ENCODE measurements at places on chromosomes 7 and 10.

DNA sequence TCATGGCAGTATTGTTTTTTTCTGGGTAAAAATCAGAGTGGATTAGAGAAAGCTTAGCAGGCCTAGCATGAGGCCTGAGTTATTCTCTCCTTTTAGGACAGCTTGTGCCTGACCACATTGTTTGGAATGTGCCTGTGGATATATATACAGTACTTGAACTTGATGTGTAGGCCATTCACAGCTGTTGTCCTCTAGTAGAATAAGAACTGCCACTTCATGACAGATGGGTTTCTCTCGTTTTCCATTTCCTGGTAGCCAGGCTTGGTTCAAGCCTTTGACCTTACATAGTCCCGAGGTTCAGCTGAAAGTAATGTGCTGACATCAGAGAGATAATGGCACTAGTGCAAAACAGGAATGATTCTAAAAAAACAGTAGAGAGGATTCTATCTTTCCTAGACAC, 473.9 kb downstream of the AUTS2 start:
- DNase-seq: no peak

DNA sequence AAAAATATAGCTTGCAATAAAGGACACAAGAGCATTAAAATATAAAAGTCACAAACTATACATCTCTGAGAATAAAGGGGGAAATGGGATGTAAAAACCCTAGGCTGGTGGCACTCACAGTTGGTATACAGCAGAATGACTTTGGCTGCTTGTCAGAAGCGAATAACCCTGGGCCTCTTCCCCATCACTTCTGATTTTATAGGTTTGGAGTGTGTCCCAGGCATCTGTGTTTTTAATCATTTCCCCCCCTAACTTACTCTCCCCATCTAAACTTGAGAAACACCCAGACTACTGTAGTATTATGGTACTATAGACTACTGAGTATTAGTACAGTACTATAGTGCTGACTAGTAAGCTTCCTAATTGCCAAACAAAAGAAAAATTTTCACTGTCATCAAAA, 1.8 kb upstream of the RPA3 start:
- no peak for DNase-seq

DNA sequence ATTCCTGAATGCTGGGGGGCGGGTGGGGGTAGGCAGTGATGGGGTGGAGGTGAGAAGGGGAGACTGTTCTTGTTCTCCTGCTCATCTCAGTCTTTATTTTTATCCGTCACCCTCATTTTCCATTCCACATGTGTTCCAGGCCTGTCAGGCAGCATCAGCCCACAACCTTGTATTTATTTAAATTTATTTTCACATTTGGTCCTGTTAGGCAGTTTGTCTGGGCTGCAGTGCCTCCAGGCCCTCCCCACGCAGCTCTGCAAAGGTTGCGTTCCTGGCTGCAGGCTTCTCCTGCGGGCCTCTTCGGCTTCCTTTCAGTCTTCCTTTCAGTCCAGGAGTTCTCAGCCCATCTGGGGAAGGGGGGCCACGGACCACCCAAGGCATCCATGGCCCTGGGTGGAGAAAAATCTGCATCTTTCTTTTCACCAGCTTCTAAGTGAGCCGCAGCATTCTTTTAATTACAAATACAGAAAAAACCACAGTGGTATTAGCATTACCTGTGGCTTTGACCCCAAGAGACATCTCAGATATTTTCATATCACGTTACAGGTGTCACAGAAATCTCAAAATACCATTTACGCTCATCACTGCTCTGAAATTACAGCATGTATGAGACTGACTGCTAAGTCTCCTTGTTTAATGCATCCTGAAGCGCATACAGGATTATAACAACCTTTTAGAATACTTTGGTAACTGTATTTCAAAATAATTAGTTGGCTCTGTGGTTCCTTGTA, 94.0 kb downstream of the C10orf105 start:
- no peak for DNase-seq

- no peak for DNase-seq
These were observed 33.8 kb downstream of the TPST1 start for GRCh38 chr7:66238773-66239466.

GRCh38 chr7:35463176-35463700, 209.3 kb upstream of the TBX20 start:
- no peak for DNase-seq

DNA sequence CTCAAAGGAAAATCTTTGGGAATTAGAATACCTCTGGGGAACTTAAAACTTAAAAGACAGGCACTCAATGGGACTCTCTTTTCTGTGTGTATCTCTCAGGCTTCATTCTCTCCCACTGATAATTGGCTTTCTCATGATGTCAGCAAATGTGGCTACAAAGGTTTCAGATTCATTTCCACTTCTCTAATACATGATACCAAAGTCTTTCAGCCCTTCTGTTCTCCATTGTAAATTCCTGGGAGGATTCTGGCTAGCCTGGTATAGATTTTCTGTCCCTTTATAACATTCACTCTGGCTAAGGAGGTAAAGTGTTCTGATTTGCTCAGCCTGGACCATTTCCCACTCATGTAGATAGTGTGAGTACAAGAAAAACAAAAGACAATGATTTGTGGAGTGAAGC, 606.2 kb downstream of the PCDH15 start:
- DNase-seq: no peak

GRCh38 chr10:90912174-90912573, 8.7 kb downstream of the ANKRD1 start:
- DNase-seq: no peak

GRCh38 chr10:128178302-128178958, 52.2 kb upstream of the MKI67 start:
- DNase-seq: no peak

DNA sequence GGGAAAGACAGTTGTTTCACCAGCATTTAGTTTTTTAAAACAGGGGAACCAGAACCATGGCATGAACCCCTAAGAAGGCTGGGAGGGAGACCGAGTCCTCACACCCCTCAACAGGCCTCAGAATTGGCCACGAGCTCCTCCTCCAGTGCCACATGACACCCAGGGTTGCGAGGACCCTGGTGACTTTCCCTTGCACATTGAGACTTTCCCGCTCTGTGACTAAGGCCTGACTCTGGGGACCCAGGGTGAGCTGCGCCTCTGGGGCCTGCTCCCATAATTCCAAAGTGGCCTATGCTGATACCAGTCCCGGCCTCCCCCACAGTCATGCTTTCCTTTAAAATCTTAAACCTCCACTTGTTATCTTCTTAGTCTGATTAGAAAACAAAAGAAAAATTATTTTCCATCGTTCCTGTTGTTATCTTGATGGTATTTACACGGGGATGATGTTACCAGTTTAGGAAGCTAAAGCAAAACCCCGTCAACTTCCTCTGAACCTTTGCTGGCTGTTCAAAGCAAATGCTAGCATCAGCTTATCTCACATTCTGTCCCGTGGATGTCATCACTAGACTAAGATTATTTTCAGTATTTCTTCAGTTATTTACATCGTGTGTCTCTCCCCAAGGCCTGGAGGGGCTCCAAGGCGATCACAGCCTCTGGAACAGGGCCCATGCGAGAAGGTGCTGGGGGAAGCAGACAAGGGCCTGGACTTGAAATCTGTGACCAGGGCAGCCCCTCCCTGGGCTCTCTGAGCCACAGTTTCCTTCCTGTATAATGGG, 42.1 kb downstream of the FAM53B start:
- peak; percentile 50 for DNase-seq

GRCh38 chr10:6737080-6737641, 157.1 kb upstream of the PRKCQ start:
- no peak for DNase-seq

- DNase-seq: no peak
These were observed 88.1 kb upstream of the RET start for GRCh38 chr10:42988517-42989395.

GRCh38 chr7:75892634-75893272, 13.9 kb downstream of the RHBDD2 start:
- no peak for DNase-seq

GRCh38 chr7:99386584-99387238, 12.2 kb downstream of the ARPC1B start:
- DNase-seq: no peak

GRCh38 chr7:157442993-157443831, 106.4 kb downstream of the DNAJB6 start:
- no peak for DNase-seq

DNA sequence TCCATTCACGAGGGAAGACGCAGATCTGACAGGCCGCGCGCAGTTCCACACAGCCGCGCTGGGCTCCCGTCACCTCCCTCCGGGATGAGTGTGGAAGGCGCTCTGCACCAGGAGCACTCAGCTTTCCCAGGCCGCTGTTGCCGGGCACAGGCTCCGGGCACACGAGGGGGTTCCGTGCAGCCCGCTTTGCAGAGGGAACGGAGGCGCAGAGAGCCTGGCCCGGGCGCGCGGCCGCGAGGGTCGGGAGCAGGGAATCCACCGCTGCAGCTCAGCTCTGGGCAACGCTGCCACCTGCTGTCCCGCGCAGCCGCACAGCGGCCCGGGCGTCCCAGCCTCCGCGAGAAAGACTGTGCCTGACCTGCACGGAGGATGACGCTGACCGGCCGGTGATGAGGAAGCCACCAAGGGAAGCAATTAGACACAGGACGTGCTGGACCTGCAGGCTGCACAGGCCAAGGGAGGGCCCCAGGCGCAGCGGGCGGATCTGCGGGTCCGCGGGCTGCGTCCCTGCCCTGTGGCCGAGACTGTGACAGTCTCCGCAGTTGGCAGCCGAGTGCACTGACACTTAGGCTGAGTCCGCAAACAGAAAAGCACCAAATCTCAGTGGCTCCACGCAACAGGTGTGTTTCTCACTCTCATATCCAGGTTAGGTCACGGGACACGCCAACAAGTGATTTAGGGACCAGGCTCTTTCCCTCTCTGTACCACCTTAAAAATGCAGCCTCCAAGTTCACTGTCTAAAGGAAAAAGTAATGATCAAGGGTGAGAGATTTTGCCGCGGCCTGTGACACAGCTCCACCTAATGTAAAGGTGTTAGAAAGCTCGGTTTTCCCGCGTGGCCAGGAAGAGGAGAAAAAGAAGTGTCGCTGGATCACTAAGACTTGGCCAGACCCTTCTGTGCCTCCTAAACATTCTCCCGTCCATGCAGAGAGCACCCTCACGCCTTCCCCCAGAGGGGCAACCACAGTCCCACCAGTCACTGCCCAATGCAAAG, 94.5 kb downstream of the SEC61G start:
- no peak for DNase-seq

- no peak for DNase-seq
These were observed 361.1 kb upstream of the SHH start for GRCh38 chr7:156173346-156173745.

GRCh38 chr10:50332108-50332842, 81.0 kb upstream of the ASAH2 start:
- no peak for DNase-seq

DNA sequence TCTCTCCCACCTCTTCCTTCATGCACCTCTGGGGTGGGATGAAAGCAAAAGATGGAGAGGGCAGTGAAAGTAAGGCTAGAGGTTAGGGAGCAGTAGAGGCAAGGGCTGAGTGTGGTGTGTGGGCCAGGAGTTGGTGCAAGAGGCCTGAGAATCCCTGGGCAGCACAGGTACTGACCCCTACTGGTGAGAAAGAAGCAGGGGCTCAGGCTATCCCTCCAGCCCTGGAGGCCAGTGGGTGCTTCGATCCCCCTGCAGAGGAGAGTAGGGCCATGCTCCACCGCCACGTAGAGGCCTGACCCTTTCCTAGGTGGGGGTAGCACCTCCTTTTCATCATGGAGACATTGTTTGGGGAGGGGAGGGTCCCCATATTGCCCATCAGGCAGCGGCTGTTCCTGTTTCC, 9.8 kb downstream of the CDHR1 start:
- DNase-seq: no peak

DNA sequence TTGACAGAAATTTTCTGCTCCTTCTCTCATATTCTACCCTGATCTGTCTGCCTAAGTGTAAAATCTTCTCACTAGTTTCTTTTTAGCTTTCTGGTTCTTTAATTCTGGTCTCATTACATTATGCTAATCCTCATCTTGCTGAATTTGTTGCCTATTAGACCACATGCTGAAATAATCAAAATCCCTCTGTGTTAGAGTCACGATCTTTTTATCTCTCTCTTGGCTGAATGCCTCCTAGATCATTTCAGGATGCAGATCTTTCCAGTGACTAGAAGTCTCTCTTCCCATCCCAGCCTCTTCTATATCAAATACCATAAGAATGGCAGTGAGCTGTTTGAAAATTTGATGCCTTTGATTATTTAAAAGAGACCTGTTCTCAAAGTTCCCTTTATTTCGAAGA, 661.9 kb downstream of the SORCS1 start:
- no peak for DNase-seq

GRCh38 chr10:87750817-87751216, 67.2 kb downstream of the ATAD1 start:
- DNase-seq: no peak

GRCh38 chr10:77510695-77511094, 126.9 kb downstream of the KCNMA1 start:
- no peak for DNase-seq

DNA sequence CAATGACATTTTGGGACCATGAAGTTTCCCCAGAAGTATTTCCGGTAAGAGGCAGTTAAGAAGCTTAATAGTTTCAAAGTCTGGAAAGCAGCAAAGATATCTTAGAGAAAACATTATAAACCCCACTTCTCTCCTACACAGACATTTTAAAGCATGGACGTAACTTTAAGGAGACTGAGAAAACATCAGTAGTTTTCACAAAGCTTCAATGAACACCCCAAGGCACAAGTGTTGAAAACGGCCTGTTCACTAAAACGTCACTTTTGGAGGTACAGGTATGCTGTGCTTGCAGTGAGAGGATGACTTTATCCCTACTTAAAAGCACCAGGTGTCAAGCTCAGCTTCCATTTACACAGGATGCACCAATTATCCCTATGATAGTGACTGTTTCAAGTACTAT, 25.0 kb downstream of the NCOA4 start:
- DNase-seq: no peak

- DNase-seq: no peak
These were observed 65.6 kb downstream of the RBM33 start for GRCh38 chr7:155710031-155710430.

GRCh38 chr7:77935652-77936348, 137.2 kb downstream of the PHTF2 start:
- DNase-seq: no peak

GRCh38 chr10:123200531-123200930, 46.3 kb downstream of the BUB3 start:
- no peak for DNase-seq

GRCh38 chr7:118003476-118003875, 130.2 kb upstream of the CTTNBP2 start:
- no peak for DNase-seq

DNA sequence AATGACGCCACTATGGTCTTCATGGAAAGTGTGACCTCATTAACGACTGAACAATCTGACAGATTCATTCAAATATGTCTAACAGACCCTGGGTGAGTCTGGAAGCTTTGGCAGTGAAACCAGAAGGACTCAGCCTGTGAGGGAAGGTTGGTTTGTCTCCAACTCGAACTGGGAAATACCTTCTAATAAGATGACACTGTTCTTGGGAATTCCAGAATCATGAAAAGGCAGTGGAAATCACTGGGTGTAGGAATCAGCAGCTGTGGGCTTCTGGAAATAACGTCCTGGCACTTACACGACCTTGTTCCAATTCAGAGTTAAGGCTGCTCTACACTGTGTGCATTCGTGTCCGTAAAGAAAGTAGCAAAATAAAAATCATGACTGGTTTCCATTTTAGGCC, 75.1 kb downstream of the DGKI start:
- peak; percentile 81 for DNase-seq

Measured in non-pigmented ciliary epithelial cell (primary cell).